ENCODE measurements at places on chromosomes 3 and 15.

DNA sequence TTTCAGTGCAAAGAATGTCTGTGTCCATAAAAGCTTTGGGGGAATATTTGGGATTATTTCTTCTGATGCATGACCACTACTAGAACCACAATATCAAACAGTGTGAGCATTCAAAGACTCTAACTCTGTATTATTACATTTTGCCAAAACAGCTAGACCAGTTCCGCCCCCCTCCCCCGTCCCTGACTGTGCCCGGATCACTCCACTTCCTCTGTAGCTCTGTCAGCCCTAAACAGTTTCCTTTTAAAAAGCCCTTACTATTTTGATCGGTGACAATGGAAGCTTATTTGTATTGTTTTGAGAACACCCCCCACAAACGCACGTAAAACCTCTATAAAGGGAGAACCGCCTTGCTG, 36.6 kb upstream of the EPHB3 start:
- DNase-seq, result peak; percentile 55

DNA sequence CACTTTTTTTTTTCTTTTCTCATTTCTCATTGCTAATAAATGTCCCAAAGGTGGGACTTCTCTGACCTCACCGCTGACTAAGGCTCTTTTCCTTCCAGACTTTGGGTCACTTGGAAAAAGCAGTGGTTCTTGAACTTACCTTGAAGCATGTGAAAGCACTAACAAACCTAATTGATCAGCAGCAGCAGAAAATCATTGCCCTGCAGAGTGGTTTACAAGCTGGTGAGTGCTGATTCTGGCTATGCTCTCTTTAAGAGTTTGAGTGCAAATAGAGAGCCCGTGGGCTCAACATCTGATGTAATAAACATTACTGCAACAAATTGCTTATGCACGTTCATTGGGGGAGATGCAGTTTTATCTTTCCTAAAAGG, 2.0 kb downstream of the BHLHE40 start:
- DNase-seq, result no peak

GRCh38 chr15:76996526-76997401, 1.8 kb downstream of the PSTPIP1 start:
- peak; percentile 49 for DNase-seq

DNA sequence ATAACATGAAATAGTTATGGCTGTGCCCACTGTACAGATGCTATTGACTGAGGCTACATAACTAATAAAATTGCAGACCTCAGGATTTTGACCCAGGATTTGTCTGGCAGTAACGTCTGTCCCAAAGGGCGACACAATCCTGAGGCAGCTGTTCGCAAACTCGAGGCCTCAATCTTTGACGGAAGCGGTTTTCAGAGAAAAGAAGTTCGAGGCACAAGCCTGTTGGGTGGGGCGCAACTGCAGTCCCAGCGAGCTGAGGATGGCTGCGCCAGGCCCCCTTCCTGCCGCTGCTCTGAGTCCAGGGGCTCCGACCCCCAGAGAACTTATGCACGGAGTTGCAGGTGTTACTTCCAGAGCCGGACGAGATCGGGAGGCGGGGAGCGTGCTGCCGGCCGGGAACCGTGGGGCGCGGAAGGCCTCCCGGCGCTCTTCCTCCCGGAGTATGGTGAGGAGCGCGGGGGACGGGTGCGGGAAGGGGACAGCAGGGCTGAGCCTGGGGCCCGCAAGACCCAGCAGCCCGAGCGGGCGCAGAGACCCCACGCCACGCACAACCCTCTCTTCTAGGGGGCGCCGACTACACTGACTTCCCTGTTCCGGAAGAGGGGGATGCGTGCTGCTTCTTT, at the start of gene PARP15:
Gene PARP15 (plus strand): TSS at position 242 of the 623 bp plus-strand sequence. CDS start 18 bp downstream, at position 260.
- DNase-seq, result peak; percentile 56

- peak; percentile 44 for DNase-seq
Observed at GRCh38 chr3:138188013-138188730, 1.1 kb downstream of the ARMC8 start.

- DNase-seq, result no peak
Observed at GRCh38 chr15:65937476-65937875, 68.2 kb downstream of the RAB11A start.
